ENCODE measurements at places on chromosomes 1 and 21. TPM values are rescaled to one million over a fixed set of nuclear protein-coding genes. Genes with fewer than 3 reads are reported as not detected.

GRCh38 chr21:41213021-41213420 is 45.1 kb downstream of the BACE2 start:
- no peak for DNase-seq

DNA sequence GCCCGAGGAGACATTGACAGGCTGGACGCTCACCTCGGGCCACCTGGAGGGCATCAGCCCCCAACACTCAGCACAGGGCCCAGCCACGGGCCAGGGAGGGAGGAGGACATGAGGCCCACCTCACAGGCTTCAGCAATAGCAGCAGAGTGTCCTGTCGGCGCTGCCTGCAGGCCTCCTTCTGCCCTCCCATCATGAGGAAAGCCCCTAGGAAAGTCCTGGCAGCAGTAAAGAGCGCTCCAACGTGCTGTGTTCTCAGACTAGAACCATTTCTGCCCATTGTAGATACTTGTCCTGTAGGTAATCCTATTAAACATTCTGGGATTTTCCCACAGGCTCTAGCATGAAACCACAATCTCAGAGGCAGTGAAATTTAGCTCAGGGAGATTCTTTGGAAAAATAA is 62.0 kb upstream of the GALNT2 start:
- DNase-seq: no peak

DNA sequence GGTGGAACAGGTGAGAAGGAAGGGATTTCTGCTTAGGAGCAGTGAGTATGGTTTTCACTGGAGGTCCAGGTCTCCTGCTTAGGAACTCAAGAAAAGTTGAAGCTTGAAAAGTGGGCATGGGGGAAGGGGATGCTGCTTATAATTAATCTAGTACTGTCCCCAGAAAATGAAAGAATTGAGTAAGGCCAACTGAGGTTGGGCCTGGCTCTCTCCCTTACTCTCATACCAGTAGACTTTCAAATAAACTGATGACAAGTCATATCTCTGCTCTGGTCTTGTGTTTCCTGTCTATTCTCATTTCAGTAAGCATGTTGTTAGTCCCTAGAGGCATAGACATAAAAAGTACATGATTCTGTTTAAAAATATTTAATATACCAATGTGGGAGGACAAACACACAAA is 26.4 kb downstream of the CD48 start:
- DNase-seq: peak; percentile 51

DNA sequence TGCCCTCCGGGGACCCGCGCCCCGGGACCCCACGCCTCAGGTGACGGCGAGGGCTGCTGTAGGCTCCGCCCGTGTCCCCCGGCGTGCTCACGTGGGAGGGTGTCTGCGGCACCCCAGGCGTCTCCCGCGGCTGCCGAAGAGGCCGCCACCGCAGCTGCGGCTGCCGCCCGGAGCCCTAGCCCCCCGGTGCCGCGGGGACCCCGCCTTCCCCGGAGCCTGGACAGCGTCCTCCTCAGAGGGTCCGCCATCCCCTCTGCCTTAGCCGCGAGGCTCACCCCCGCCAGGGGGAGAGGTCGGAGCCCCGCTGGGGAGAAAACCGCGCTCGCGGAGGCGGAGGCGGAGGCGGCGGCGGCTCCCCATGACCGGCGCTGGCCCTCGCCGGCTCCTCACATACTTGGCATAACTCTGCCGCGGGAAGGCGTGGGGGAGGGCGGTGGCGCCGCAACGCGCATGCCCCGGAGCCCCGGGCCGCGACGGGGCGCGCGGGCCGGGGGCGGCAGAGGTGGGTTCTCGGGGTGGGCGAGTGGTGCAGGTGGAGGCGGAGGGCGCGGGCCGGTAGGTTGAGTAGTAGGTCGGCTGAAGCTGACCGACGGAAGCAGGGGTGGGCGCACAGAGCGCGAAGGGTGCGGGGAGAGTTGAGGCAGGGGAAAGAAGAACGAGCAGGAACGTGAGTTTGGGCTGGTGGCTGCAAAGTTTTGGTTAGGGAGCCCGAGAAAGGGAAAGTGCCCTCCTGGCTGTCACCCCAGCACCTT is 700 bp upstream of the SYDE2 start:
- peak; percentile 70 for DNase-seq

- DNase-seq: no peak
These were observed 126.4 kb downstream of the PTPRU start for GRCh38 chr1:29362764-29363163.

- no peak for DNase-seq
These were observed 6.4 kb downstream of the TCHH start for GRCh38 chr1:152108882-152109222.

DNA sequence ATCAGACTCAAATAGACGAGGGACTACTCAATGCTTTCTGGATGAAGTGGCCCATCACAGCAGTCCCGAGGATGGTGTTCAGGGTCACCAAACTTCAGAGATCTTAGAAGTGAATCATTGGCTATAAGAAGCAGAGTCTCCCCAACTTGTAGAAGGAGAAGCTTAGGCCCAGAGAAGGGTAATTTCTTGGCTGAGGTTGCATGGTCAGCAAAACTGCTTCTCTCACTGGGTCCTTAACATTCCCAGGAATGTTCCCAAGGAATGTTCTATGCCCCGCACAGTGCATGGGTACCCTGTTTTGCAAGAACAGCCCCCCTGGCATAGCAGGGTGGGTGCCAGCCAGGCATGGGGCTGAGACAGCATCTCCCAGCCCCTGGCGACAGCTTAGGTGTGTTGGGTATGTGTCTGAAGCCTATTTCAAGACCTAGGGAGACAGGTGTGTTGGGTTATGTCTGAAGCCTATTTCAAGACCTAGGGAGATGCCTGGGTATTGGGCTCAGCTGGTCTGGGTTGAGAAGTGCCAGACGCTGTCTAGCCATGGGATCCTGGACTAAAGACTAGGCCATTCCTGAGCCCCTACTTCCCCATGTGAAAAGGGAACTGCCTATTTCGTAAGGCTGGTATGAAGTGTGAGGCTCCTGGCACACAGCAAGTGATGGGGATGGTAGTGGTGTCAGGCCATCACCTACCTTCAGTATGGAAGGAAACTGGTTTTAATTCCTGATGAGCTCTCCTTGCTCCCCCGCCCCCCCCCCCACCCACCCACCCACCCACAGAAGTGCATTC is 26.1 kb downstream of the PADI6 start:
- no peak for DNase-seq

- DNase-seq: peak; percentile 86
These were observed 26.1 kb downstream of the MAN1C1 start for GRCh38 chr1:25642574-25643108.

- DNase-seq: no peak
These were observed 15.2 kb downstream of the KIF1B start for GRCh38 chr1:10225573-10225972.

- peak; percentile 23 for DNase-seq
These were observed at the start of gene SHISA4 for GRCh38 chr1:201888282-201889089. Gene SHISA4, plus strand, starts transcription at chr1:201888898. Its CDS starts 97 bp downstream, at chr1:201888995.

DNA sequence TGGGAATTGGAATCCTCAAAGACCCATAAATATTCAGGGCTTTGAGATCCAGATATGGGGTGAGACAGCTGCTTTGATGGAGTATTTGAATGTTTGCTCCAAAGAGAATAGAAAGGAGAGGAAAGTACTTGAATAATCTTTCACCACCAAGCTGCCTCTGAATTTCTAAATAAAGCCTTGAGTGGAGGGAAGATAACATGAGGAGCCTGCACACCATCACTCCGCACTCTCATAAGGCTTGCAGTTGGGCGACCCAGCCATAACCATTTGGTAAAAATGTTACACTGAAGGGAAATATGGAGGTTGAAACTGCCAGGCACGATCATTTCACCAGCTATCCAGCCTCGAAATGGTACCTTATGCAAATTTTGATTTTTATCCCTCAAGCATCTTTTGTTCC is 38.4 kb downstream of the VCAM1 start:
- no peak for DNase-seq

GRCh38 chr1:210222340-210223006 is 10.1 kb upstream of the SERTAD4 start:
- no peak for DNase-seq

- DNase-seq: no peak
These were observed 41.5 kb downstream of the KRTAP10-1 start for GRCh38 chr21:44498280-44499210.

DNA sequence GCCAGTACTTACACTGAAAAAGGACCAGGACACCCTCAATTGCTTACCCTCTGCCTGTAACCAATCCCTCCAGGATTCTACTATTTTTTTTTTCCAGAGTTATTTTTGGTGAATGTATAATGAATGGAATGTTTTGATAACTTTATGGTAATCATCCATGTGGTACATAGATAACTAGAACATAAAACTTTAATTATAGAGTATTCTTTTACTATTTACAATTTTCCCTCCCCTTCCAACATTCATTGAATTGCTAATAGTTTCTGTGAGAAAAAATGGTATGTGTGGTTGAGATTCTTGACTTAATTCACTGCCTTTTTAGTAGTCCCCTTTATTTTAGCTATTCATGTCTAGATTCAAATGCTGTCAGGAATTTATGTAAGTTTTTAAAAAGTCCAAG is 164.6 kb downstream of the CYYR1 start:
- no peak for DNase-seq

ABCG1 gene
- 24.6 TPM for total RNA-seq

SMPDL3B gene
- total RNA-seq: 0.46 TPM

SLC35F3 gene
- 0.59 TPM for total RNA-seq

OVAAL gene
- total RNA-seq: not detected

TSSK3 gene
- 0.90 TPM for total RNA-seq

SHISA4 gene
- total RNA-seq: 0.27 TPM

BEND5 gene
- 1.0 TPM for total RNA-seq

Data from activated CD4-positive, alpha-beta memory T cell treated with anti-CD3 and anti-CD28 coated beads for 36 hours (primary cell).